Activated CD4-positive, alpha-beta memory T cell treated with anti-CD3 and anti-CD28 coated beads for 36 hours (primary cell): ENCODE measurements at places on chromosomes 2 and 18.

DNA sequence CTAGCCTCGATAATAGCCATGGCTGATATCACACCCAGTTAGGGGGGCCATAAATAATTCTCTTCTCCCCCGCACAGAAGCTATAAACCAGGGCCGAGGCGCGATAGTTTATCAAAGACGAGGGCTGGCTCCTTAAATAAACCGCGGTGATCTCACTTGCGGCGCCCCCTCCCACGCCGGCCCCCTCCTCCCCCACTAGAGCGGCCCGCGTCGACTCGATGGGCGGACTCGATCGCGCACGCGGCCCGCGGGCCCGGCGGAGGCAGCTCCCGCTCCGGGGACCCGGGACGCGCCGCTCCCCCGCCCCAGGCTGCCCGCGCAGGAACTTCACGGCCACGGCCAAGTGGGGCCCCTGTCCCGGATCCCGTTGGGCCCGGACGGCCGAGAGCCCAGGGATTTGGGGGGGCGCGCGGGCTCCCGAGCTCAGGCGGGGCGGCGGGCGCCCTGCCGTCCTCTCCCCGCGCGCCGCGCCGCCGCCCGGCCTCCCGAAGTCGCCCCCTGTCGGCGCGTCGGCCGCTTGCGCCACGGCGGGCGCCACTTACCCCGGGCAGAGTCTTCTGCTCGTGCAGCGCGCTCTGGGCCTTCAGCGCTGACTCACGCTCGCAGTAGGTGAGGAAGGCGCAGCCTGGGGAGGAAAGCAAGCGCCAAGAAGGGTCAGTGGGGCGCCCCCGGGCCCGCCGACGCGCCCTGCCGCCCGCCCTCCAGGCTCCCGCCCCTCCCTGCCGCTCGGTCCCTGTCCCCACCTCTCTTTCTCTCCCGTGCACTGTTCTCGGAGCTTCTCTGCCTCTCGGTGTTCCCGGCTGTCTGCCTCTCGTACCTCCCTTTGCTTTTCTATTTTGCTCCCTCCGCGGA is 80.4 kb downstream of the CELF4 start:
- H3K4me3 ChIP-seq, result no peak overlapping the region
- H3K27me3 ChIP-seq, result peaks cover 50% of the 10 kb centered on the region
- H3K27ac ChIP-seq, result no peak overlapping the region
- no peaks in the 10 kb centered on the region for H3K36me3 ChIP-seq
- peaks cover 9% of the 10 kb centered on the region for H3K4me1 ChIP-seq
- peak; percentile 12 for DNase-seq

GRCh38 chr2:13000664-13001363 is 284.1 kb downstream of the TRIB2 start:
- H3K4me3 ChIP-seq, result no peak overlapping the region
- no peaks in the 10 kb centered on the region for H3K4me1 ChIP-seq
- no peaks in the 10 kb centered on the region for H3K27me3 ChIP-seq
- H3K27ac ChIP-seq, result no peak overlapping the region
- DNase-seq, result no peak
- H3K36me3 ChIP-seq, result no peaks in the 10 kb centered on the region

DNA sequence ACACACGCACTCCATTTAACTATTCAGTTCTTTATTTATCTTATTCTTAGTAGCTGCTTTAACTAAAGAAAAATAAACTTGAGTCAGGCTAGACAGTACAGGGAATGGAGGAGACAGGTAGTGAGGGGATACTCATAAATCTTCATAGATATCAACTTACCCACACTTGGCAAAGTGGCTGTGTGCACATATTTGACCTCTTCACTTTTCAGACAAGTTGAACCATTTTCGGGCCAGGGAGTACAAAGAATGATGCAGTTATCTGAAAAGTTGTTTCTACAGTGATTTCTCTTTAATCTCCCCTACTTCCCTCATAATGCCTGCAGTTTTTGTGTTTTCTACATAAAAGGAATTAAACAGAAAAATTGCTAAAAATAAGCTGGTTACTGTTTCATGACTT is 307.5 kb downstream of the GULP1 start:
- no peaks in the 10 kb centered on the region for H3K27me3 ChIP-seq
- H3K27ac ChIP-seq, result no peak overlapping the region
- H3K4me1 ChIP-seq, result no peaks in the 10 kb centered on the region
- H3K4me3 ChIP-seq, result no peak overlapping the region
- DNase-seq, result no peak

DNA sequence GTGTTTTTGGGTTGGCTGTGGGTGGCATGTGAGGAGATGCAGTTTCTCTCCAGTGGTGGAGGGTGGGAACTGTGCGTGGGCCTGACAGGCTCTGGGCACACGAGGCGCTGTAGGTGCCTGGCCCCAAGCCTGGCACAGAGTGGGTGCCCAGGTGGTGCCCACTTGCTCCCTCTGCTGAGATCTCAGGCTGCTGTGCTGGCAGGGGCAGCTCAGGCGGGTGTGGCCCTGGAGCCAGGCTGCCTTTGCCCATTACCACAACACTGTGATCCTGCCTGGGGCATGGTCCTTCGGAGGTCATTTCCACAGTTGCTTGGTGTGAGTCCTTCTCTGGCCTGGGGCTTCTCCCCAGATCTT is 20.4 kb downstream of the TSHZ1 start:
- no peaks in the 10 kb centered on the region for H3K36me3 ChIP-seq
- H3K4me1 ChIP-seq, result peaks cover 31% of the 10 kb centered on the region
- no peak for DNase-seq
- H3K4me3 ChIP-seq, result no peak overlapping the region
- no peak overlapping the region for H3K27ac ChIP-seq

GRCh38 chr2:127609818-127610217 is 36.1 kb upstream of the GPR17 start:
- H3K27me3 ChIP-seq, result peaks cover 1% of the 10 kb centered on the region
- H3K4me3 ChIP-seq, result no peak overlapping the region
- H3K4me1 ChIP-seq, result no peaks in the 10 kb centered on the region

- H3K27me3 ChIP-seq, result peaks cover 62% of the 10 kb centered on the region
- no peaks in the 10 kb centered on the region for H3K36me3 ChIP-seq
- peak within 1 kb of the TSS; percentile 60 for H3K4me3 ChIP-seq
- no peak for DNase-seq
- peaks cover 18% of the 10 kb centered on the region for H3K4me1 ChIP-seq
- no peak within 1 kb of the TSS for H3K27ac ChIP-seq
Observed at GRCh38 chr2:216632952-216633615, at the start of gene IGFBP2. TSS of gene IGFBP2 (plus strand) at chr2:216633420. CDS start at chr2:216633524, 104 bp downstream.

- no peaks in the 10 kb centered on the region for H3K36me3 ChIP-seq
- no peaks in the 10 kb centered on the region for H3K27me3 ChIP-seq
- H3K4me3 ChIP-seq, result no peak overlapping the region
- no peak for DNase-seq
- no peaks in the 10 kb centered on the region for H3K4me1 ChIP-seq
- H3K27ac ChIP-seq, result no peak overlapping the region
Observed at GRCh38 chr2:3122525-3122924, 255.1 kb downstream of the EIPR1 start.
